Activated naive CD8-positive, alpha-beta T cell treated with anti-CD3 and anti-CD28 coated beads for 36 hours (primary cell): ENCODE measurements at places on chromosomes 12 and 14.

GRCh38 chr12:66901138-66901932 is 222.5 kb upstream of the GRIP1 start:
- no peak for DNase-seq

DNA sequence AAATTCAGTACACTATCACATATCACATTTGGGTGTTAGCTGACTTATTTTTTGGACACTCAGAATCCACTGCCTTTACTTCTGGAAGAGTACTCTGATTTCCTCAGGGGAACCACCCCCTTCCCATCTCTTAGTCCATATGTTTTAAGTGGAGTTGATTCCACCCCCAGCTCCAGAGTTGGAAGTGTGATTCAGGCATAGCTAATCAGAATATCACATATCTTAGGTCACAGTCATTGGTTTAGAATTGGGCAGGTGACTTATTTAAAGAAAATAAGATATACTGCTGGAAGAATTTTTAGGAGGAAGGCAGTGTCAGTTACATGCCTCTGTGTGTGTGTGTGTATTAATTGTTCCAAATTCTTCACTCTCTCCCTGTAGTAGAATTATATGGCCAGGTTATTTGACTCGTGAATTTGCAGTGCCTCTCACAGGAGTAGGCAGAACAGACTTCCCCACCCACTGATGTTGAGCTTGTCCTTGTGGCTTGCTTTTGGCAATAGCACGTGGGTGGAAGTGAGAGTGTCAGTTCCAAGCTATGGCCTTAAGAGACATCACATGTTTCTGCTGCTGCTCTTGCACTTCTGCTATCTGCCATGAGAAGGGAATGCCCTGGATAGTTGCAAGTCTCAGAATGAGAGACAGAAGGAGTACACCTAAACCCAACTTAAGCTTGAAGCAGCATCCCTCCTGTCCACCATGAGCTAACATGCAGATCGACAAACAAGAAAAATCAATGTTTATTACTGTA is 6.4 kb upstream of the GAS2L3 start:
- no peak for DNase-seq

DNA sequence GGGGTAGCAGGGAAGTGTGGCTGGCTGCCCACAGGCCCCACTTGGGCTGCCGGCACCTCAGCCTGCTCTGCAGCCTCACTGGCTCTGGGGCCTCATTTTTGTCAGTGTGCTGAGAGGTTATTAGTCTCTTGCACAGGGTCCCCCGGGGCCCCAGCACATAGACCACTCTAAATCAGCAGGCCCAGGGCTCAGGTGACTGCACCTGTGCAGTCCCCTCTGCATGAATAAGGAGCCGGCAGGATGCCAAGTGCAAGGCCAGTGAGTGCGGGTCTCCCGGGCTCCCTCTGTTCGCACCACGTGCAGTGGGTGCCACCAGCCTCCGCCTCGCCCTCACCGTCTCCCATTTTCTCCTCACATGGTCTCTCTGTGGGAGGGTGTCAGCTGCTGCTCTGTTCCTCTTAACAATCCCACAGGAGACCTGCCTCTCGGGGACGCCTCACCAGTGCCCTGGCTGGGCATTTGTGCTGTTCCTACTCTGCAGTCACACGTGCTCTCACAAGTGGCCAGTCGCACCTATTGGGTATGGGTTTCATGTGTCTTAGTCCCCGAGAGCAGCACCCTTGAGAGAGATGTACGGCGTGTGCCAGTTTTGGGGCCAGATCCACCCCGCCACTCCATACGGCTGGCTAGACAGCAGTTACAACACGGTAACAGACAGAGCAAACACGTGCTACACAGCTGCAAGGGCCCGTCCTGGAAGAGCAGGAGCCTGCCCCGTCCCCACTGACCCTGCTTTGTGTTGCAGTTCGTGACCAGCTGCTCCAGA is 40.4 kb downstream of the MMAB start:
- DNase-seq, result no peak

- DNase-seq, result peak; percentile 75
Observed at GRCh38 chr14:104094709-104095425, 9.4 kb downstream of the ASPG start.

- peak; percentile 30 for DNase-seq
Observed at GRCh38 chr14:97724265-97724731, 927.1 kb downstream of the VRK1 start.

- no peak for DNase-seq
Observed at GRCh38 chr12:69545081-69545480, 40.2 kb upstream of the CCT2 start.

GRCh38 chr12:82430541-82431145 is 72.3 kb downstream of the METTL25 start:
- no peak for DNase-seq

- no peak for DNase-seq
Observed at GRCh38 chr12:10634427-10634826, 21.0 kb upstream of the MAGOHB start.

- no peak for DNase-seq
Observed at GRCh38 chr12:57517187-57517586, 3.1 kb downstream of the DDIT3 start.

DNA sequence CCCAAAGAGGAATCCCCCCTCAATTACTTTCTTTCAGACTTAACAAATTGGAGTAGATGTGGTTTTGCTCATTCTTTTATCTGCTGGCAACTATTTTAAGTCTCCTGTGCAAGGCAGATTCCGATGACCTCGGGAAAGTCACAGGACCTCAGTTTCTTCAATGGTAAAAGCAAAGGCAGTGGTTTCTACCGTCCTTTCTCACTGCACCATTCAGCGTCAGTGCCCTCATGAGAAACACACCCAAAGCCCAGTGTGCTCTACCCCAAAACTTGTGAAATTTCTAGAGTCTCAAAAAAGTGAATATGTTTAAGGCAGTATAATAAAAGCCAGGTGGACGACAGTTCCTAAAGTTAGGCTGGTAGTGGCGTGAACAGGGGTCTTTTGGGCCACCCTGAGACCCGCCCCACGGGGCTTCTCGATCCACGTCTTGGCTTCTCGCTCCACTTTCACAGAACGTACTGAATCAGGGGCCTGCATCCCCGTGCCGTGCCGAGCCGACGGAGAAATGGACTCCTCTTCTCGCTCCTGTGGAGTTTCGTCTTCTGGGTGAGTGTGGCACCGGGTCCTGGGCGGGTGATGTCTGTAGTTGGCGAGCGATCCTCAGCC is 1.3 kb upstream of the ARHGAP5 start:
- no peak for DNase-seq

DNA sequence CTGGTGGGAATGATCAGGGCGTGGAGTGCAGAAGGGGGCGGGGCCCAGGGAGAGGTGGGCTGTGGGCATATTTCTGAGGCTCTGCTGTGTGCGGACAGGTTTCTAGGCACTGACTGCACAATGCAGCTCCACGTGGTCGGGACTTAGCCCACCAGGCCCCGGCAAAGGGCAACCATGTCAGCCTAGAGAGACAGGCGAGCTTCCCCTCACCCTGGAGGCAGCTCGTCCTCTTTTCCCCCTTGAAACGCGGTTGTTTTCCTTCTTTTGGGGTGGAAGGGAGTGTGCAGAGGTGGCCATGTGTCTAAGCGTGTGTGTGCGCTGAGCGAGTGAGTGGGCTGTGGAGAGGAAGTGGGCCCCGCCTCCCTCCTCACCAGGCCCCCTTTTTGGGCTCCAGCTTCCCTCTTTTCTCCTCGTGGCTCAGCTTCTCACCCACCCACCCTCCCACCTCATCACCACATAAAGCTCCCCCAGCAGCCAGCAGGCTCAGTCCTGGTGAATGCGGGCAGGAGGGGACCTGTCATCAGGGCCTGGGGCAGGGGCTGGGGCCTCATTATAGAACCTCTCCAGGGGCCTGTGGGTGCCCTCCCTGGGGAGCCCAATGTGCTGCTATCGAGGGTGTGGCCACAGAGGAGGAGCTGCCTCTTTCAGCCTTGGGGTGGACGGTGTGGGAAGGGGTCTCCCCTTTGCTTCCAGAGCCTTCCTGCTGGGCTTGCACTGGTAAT is 22.0 kb downstream of the LRTM2 start:
- DNase-seq, result no peak

GRCh38 chr14:21868442-21869046 is 194.9 kb upstream of the OR4E1 start:
- peak; percentile 75 for DNase-seq

GRCh38 chr14:102511538-102511937 is 2.0 kb upstream of the ANKRD9 start:
- no peak for DNase-seq

- DNase-seq, result peak; percentile 92
Observed at GRCh38 chr12:54214553-54215406, 26.0 kb upstream of the SMUG1 start.

GRCh38 chr12:58368001-58368400 is 426.6 kb downstream of the ATP23 start:
- DNase-seq, result no peak

DNA sequence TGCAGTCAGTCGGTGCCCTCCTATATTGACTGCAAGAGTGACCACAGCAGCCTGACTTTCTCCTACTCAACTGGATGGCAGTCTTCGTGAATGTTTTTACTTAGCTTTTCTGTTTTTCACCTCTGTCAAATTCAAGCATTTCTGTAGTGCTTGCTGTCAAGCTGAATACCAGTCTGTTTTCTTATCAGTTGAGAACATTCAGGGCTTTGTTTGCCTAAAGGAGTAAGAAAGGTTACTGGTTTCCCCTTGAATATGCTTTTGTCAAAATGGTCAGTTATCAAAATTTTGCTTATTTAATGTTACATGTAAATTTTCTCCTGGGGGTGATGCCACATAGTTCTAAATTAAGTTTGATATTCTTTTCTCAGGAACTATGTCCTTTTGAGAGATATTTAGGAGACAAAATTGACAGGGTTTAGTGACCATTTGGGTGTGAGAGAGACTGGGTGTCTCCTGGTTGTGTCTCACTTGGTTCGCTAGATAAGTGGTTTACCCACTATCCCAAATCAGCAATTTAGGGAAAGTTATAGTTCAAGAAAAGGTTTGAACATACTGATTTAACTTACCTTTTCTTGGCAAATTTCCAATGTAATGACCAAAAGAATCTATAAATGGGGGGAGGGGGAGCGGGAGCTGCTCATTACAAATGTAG is 366.3 kb downstream of the TMTC2 start:
- DNase-seq, result no peak

DNA sequence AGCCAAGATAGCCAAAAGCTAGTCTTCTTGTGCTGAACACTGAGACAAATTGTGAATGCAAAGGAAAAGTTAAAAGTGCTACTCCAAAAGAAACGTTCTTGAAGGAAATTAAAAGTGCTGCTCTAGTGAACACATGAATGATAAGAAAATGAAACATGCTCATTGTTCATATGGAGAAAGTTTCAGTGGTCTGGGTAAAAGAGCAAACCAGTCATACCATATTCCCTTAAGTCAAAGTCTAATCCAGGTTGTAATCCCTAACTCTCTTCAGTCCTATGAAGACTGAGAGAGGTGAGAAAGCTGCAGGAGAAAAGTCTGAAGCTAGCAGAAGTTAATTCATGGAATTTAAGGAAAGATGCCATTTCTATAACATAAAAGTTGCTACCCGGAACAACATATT is 121.5 kb downstream of the MNAT1 start:
- no peak for DNase-seq

DNA sequence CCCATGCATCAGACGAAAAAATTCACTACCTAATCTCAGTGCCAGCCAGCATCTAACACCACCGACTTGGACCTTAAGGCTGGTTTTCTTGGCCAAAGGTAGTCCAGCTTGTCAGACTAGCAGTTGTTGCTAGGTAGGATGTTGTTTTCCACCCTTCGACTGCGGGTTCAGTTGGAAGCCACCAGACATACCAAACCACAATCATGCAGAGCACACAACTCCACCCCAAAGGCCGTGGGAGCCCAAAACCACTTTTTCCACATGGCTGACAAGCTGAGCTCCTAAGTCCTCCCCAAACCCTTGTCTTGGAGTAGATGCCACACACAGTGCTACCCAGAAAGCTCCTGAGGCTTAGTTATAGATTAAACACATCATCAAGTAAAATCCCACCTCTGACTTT is 46.8 kb downstream of the LRIG3 start:
- no peak for DNase-seq

GRCh38 chr12:130431176-130431575 is 93.5 kb downstream of the PIWIL1 start:
- DNase-seq, result no peak

GRCh38 chr14:103699901-103700752 is 15.1 kb downstream of the XRCC3 start:
- no peak for DNase-seq

DNA sequence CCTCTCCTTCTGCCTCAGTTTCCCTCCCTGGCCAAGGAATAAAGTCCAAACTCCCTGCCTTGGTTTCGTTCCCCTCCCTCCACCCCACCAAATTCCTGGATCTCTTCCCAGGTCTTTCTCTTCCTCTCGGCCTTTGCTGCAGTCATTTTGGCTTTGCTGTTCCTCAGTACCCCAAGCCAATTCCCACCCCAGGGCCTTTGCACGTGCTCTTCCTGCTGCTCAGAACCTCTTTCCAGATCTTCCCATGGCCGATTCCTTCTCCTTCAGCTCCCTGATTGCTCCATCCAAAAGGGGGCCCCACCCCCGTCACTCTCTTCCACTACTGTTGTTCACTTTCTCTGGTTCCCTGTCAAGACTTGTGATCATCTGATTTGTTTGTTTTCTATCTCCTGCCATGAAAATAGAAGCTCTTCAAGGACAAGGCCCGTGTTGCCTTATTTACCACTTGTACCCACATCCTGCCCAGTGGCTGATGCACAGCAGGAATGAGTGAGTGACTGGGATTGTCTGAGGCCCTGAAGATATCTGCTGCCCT is 3.1 kb downstream of the HNF1A start:
- no peak for DNase-seq

- DNase-seq, result no peak
Observed at GRCh38 chr14:42277840-42278239, 671.2 kb downstream of the LRFN5 start.

- DNase-seq, result no peak
Observed at GRCh38 chr12:106386813-106387535, 29.4 kb downstream of the POLR3B start.

DNA sequence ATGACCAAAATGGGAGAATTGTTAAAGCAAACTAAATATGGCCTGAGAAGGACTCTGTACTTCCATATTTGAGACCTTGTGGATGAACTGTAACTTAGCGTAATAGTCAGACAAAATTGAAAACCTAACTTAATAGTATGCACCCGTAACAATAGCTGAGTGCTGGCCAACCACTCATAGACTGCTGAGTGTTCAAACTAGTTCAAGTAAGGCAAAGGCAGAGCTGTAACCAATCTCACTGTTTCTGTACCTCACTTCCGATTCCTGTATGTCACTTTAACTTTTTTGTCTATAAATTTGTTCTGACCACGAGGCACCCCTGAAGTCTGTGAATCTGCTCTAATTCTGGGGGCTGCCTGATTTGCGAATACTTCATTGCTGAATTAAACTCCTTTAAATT is 27.0 kb upstream of the OS9 start:
- no peak for DNase-seq

- no peak for DNase-seq
Observed at GRCh38 chr12:88638966-88639760, 58.9 kb upstream of the KITLG start.
